ENCODE measurements at places on chromosomes 4 and X. TPM values are rescaled to one million over a fixed set of nuclear protein-coding genes. Genes with fewer than 3 reads are reported as not detected.

DNA sequence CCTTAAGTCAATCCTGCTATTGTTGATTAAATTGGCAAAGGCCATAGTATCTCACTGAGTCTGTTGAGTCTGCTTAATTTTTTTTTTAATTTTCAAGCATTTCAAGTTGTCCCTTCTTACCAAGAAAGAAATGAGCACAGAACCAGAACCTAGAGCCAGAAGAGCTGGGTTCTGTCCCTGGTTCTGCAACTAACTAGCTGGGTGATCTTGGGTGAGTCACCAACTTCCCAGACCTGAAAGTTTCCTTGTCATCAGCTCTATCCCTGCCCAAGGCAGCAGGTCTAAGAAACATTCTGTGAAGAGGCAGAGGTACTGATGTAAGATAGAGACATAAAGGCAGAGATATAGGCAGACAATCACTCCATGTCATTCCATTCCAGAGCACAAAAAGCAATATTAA, 17.3 kb downstream of the TEC start:
- H3K4me3 ChIP-seq: no peak overlapping the region
- no peak for DNase-seq
- peaks cover 12% of the 10 kb centered on the region for H3K4me1 ChIP-seq

GRCh38 chrX:19986531-19986930, 4.3 kb downstream of the BCLAF3 start:
- DNase-seq: no peak
- H3K36me3 ChIP-seq: no peaks in the 10 kb centered on the region
- H3K4me3 ChIP-seq: no peak overlapping the region
- no peak overlapping the region for H3K27ac ChIP-seq

DNA sequence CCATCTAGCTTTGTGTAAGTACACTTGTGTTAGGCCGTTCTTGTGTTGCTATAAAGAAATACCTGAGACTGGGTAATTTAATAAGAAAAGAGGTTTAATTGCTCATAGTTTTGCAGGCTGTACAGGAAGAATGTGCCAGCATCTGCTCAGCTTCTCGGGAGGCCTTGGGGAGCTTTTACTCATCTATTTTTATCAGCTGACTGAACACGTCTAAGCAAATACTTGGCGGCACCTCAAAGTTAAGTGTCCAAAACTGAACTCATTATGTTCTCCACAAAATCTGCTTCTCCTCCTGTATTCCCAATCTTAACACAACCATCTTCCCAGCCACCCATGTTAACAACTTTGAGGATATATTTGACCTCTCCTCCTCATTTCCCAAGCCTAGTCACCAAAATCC, 42.4 kb upstream of the GATB start:
- no peak overlapping the region for H3K4me3 ChIP-seq
- H3K27me3 ChIP-seq: no peaks in the 10 kb centered on the region
- no peak overlapping the region for H3K27ac ChIP-seq
- DNase-seq: no peak
- H3K4me1 ChIP-seq: peaks cover 26% of the 10 kb centered on the region

GRCh38 chr4:128287141-128287870, at the start of gene PGRMC2:
Gene PGRMC2 (minus strand): TSS chr4:128287813. CDS start chr4:128287790, 23 bp downstream.
- peaks cover 7% of the 10 kb centered on the region for H3K4me1 ChIP-seq
- H3K27me3 ChIP-seq: no peaks in the 10 kb centered on the region
- DNase-seq: peak; percentile 39
- H3K27ac ChIP-seq: peak within 1 kb of the TSS; percentile 86

GRCh38 chr4:174522183-174523024, at the start of gene HPGD:
Gene HPGD (minus strand): TSS chr4:174522488. CDS start chr4:174522451, 37 bp downstream.
- peaks cover 26% of the 10 kb centered on the region for H3K27me3 ChIP-seq
- H3K4me1 ChIP-seq: peaks cover 4% of the 10 kb centered on the region
- H3K27ac ChIP-seq: no peak within 1 kb of the TSS
- H3K4me3 ChIP-seq: peak within 1 kb of the TSS; percentile 61

ATG4A gene
- 9.1 TPM for total RNA-seq

CSN1S1 gene
- not detected for total RNA-seq

GPRASP2 gene
- 10.9 TPM for total RNA-seq

FGF2 gene
- 69.2 TPM for total RNA-seq

Data from osteoblast (primary cell).